ENCODE measurements at places on chromosomes 3 and 15. TPM values are rescaled to one million over a fixed set of nuclear protein-coding genes. Genes with fewer than 3 reads are reported as not detected.

Gene TTC21A
- 11.6 TPM for polyA plus RNA-seq

- DNase-seq: no peak
These were observed 318.0 kb upstream of the LMCD1 start for GRCh38 chr3:8183627-8184026.

DNA sequence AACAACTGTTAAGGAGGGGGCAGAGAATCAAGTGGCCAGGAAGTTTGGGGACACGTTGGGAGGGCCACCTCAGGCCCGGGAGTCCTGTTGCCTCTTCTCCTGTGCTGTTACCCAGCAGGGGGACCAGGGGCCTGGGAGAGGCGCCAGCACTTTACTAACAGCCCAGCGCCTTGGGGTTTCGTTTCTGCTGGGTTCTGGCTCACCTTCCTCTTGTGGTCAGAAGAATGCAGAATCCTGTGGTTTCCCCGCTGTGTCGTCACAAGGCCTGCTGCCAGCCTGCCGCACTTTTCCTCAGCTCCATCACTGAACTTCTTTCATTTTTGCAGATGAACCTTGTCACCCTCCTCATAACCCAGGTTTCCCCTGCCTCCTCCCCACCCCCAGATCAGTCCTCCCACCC lies 67.7 kb downstream of the SLC30A4 start:
- DNase-seq: no peak

DNA sequence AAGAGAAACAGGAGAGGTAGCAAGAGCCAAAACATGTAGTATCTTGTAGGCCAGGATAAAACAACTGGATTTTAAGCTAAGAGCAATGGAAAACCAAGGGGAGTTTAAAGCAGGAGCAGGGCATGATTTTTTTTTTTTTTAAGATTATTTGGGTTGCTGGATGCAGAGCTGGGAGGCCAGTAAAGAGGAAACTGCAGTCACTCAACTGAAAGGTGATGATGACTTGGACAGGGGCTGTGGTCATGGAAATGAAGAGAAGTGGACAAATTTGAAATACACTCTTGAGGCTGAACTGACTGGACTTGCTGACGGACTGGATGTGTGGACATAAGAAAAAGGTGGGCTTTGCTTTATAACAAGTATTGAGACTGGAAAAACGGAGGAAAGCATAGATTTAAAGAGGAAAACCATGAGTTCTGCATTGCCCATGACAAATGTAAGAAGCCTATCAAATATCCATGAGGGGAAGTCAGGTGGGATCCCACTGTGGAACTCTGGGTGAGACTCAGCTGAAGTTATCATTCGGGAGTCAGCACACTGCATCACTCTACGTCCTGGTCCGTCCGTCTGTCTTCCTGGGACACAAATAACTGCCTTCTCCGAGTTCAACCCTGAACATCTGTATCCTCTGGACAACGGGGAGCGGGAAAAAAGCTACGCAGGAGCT lies 688 bp downstream of the XPC start:
- DNase-seq: no peak

Gene AHSG
- polyA plus RNA-seq: 1.9 TPM

DNA sequence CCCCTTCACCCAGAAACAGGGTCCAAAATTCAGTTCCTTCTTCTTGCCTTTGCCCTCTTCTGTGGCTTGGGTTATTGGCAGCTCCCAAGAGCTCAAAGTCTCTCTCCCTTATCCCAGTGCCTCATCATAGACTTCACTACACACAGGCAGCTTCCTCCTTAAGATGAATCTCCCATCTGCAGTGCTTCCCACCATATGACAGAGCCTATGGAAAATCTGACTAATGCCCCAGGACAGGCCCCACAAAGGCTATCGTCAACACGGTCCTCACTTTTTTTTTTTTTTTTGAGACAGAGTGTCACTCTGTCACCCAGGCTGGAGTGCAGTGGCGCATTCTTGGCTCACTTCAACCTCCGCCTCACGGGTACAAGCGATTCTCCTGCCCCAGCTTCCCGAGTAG lies 194.1 kb downstream of the MEX3B start:
- DNase-seq: no peak

GRCh38 chr3:101119535-101119934 lies 126.3 kb upstream of the ABI3BP start:
- DNase-seq: no peak

GRCh38 chr3:184349563-184350470 lies 11.6 kb downstream of the CLCN2 start:
- DNase-seq: no peak

Gene ZMYND10
- 3.1 TPM for polyA plus RNA-seq

DNA sequence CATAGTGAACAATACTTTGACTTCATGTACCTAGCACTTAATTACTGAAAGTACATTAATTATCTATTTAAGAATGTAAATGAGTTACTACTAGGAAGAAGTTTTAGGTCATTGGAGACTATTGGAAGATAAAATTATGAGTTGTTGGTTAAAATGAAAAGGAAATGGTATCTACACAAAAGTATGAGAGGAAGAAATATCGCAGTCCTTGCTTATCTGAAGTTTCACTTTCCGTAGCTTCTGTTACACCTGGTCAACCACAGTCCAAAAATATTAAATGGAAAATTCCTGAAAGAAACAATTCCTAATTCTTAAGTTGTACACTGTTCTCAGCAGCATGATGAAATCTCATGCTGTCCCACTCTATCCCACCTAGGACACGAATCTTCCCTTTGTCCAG lies 57.8 kb downstream of the HACD2 start:
- no peak for DNase-seq

GRCh38 chr15:43229977-43230376 lies 9.2 kb upstream of the EPB42 start:
- no peak for DNase-seq

Gene RBP2
- 0.96 TPM for polyA plus RNA-seq

GRCh38 chr15:62093809-62094208 lies 27.0 kb downstream of the C2CD4A start:
- DNase-seq: no peak

DNA sequence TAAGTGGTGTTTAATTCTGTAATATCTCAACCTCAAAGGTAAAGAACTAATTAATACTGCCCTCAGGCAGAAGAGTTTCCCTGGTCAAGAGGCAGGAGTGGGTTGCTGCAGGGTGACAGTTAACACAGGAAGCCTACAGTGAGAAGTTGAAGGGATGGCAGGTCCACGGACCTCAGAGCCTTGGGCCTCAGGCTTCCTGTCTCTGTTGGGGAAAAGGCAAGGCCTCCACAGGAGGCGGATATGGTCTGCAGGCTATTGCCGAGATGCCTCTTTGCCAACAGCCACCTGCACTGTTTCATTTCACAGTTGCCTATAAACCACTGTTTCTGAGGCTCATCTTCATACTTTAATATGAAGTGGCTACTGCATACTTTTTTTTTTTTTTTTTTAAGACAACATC lies 33.3 kb upstream of the RPN1 start:
- no peak for DNase-seq

Gene ADAMTS9
- polyA plus RNA-seq: 168 TPM

DNA sequence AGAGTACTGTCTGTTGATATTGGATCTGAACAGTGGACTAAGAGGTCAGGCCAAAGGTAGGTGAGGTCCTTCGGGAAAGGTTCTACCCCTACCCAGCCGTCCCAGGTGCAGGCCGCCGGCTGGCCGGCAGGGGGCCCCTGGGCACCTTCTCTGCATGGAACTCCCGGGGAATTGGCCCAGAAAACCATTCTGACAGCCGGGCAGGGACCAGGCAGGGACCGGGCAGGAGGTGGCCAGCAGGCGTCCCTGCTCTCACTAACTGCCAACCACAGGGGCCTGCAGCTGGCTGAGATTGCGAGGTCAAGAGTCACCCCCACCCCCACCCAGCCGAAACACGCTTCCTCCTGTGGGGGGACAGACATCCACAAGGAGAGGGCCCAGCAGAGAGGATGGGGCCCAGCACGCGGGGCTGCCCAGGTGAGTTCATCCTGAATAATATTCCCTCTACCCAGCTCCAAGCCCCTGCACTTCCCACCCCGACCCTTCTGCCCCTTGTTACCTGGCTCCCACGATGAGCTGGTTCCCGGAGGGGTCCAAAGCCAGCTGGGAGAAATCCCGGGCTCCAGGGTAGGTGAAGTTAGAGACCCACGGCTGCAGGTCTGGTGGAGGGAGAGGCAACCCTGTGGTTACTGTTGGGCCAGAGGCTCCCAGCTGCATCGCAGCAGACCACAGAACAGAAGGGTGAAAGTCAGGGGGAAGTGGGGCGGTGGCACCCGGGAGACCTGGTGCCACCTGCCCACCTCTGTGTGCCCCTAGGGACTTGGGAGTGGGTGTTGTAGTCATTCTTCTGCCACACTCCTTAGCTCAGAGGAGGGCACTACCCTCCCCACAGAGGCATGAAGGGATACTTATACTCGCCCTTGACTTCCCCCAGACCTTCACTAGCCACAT lies 84.4 kb downstream of the SEMA5B start:
- no peak for DNase-seq

Gene GOLGA8J
- polyA plus RNA-seq: 1.6 TPM

Gene GPR15
- not detected for polyA plus RNA-seq

- no peak for DNase-seq
These were observed 5.0 kb downstream of the ITGB5 start for GRCh38 chr3:124881976-124882697.

GRCh38 chr15:74869726-74870407 lies 3.3 kb downstream of the SCAMP2 start:
- no peak for DNase-seq

- DNase-seq: no peak
These were observed 206.9 kb upstream of the BHLHE40 start for GRCh38 chr3:4772171-4772804.

DNA sequence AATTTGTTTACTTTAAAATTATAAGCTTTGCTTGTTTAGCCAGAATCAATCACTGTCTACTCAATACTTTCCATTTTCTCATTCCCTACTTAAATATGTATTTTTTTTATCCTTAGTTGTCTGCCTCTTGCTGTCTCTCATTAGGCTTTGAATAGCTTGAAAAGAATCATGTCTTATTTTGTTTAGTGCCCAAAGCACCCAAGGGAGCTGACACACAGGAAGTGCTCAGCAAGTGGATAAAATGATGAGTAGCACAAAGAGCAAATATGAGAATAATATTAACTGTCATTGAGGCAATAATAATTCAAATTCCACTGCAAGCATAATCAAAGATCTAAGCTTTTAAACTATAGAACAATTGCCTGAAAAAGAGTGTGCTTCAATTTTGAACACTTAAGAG lies 19.0 kb upstream of the IL1RAP start:
- DNase-seq: no peak

DNA sequence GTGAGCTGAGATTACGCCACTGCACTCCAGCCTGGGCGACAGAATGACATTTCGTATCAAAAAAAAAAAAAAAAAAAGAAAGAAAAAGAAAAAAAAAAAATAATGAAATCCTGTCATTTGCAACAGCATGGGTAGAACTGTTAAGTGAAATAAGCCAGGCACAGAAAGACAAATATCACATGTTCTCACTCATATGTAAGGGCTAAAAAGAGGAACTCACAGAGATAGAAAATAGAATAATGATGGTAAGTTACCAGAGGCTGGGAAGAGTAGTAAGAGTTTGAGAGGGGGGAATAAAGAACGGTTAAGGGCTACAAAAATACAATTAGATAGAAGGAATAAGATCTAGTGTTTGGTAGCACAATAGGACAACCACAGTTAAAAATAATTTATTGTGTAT lies 19.7 kb downstream of the DENND6A start:
- no peak for DNase-seq

GRCh38 chr3:23128655-23129054 lies 74.5 kb upstream of the UBE2E2 start:
- no peak for DNase-seq

DNA sequence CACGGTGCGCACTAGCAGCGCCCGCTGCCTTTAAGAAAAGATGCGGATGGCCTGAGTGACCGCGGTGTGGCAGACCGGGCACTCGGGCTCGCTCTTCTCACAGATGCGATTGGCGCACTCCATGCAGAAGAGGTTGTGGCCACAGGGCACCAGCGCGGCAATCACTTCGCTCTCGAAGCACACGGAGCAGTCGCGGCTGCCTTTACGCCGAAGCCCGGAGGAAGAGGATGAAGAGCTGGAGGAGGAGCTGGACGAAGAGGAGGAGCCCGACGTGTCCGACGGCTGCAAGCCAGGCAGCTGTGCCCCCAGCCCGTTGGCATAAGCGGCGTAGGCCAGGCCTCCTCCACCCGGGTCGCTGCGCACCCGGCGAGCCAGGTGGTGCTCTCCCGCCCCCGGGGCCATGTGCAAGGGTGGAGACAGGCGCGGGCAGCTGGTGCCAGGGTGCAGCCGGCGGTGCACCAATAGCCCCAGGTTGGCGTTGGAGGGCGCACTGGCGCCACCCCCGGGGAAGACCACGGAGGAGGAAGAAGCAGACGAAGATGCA lies 2.6 kb downstream of the MEX3B start:
- no peak for DNase-seq

GRCh38 chr3:120302361-120302760 lies 17.3 kb upstream of the GPR156 start:
- no peak for DNase-seq

Gene QRICH1
- polyA plus RNA-seq: 80.5 TPM

GRCh38 chr3:4584456-4585249 lies 91.5 kb downstream of the ITPR1 start:
- no peak for DNase-seq

DNA sequence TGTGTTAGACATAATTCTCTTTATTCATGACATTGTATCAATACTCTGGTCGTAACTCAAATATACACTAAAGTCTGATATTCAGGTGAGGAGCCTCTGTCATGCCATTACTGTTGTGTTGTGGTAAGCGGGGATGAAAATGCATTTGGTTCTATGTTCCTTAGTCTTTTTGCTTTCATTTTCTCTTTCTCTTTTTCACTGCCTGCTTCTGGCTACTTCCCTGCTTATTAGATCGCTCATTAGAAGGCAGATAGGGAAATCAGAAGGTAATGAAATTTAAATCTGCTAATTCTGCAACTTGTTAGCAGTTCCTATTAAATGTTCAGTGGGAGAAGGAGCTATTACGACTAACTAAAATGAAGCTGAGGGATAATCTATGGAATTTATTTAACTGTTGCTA lies 345.0 kb downstream of the GRM7 start:
- DNase-seq: no peak

- no peak for DNase-seq
These were observed 8.3 kb downstream of the EXOSC7 start for GRCh38 chr3:44984335-44984734.

- DNase-seq: no peak
These were observed 75.7 kb downstream of the TRIM69 start for GRCh38 chr15:44812029-44812517.

GRCh38 chr3:38334142-38335055 lies 12.2 kb upstream of the XYLB start:
- no peak for DNase-seq

Gene TF
- polyA plus RNA-seq: 7.8 TPM

GRCh38 chr15:29945943-29946596 lies 123.8 kb upstream of the TJP1 start:
- no peak for DNase-seq

Gene CHAC1
- polyA plus RNA-seq: 2.7 TPM

GRCh38 chr15:65233696-65234095 lies 22.4 kb upstream of the CILP start:
- no peak for DNase-seq

Gene SLC24A5
- 0.23 TPM for polyA plus RNA-seq

Data from left renal pelvis (tissue), 4 donors.